ENCODE measurements at places on chromosomes 6 and 20. TPM values are rescaled to one million over a fixed set of nuclear protein-coding genes. Genes with fewer than 3 reads are reported as not detected.

DNA sequence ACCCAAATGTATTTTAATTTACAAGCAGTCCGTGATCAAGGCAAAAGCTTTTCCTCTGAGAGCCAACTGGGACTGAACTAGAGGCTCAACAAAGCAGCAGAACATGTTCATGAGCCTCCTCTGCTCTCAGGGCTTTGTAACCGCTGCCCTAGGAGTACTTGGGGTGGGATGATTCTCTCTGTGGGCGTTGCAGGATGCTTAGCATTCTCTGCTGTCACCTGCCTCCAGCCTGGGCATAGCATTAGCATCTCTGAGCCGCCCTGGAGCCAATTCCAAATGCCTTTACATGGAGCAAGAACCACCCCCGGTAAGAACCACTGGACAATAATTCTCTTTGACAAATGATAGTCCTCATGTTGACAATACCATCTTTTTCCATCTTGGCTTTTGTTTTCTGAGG, 237.6 kb upstream of the CDH4 start:
- no peak overlapping the region for H3K27ac ChIP-seq
- no peak overlapping the region for H3K4me3 ChIP-seq
- DNase-seq, result no peak
- no peaks in the 10 kb centered on the region for H3K36me3 ChIP-seq

DNA sequence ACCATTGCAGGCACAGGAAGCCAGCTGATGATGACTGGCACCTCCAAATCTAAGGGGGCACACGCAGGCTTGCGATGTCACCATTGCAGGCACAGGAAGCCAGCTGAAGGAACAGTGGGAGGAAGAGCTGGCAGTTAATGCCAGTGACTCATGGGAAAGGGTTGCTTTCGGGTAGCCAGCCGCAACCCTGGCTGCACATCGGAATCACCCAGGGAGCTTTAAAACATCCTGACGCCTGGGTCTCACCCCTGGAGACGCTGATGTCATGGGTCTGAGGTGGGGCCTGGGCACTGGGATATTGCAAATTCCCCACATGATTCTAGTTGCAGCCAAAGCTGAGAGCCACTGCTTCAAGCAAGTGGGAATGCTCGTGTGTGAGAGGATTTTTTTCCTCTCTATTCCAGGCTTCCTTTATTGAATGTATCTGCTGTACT, 16.1 kb upstream of the CCN6 start:
- H3K36me3 ChIP-seq, result peaks cover 6% of the 10 kb centered on the region
- H3K4me3 ChIP-seq, result no peak overlapping the region
- peaks cover 67% of the 10 kb centered on the region for H3K4me1 ChIP-seq
- no peak for DNase-seq
- H3K27me3 ChIP-seq, result no peaks in the 10 kb centered on the region

DNA sequence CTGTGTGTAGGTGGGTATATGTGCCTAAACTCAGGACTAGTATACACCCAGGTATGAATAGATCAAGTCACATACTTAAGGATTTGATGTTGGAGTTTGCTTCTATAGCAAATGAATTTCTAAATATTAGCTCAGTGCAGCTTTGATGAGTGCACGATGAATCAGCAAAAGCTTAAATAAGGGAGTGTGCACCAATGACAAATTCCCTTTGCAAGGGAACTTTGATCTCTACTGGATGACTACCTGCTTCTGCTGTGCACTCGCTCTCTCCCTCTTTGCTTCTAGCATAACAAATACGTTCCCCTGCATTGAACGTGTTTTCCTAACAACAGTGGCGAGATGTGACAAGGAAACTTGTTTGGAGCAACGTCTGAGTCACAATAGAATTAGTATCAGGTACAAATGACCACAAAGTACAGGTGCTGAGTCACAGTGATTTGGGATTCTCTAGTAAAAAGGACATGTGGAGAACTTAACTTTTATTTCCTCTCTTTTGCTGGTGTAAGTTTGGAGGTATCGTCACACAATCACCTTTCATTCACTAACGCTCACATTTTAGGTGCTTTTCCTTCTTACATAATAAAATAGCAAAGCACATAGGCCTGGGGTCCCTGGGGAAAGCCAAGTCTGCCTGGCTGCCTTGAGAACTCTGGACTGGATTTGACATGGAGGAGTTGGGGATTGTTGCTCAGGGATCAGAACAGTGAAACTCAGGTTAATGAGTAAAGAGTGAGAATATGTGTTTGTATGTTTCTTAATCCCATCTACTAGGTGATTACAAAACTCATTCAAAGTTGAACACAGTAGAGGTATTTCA, 49.7 kb downstream of the KLHL31 start:
- H3K36me3 ChIP-seq, result no peaks in the 10 kb centered on the region
- H3K4me1 ChIP-seq, result peaks cover 2% of the 10 kb centered on the region
- peaks cover 8% of the 10 kb centered on the region for H3K27me3 ChIP-seq

The HLA-DMB gene
- 1.3 TPM for total RNA-seq

DNA sequence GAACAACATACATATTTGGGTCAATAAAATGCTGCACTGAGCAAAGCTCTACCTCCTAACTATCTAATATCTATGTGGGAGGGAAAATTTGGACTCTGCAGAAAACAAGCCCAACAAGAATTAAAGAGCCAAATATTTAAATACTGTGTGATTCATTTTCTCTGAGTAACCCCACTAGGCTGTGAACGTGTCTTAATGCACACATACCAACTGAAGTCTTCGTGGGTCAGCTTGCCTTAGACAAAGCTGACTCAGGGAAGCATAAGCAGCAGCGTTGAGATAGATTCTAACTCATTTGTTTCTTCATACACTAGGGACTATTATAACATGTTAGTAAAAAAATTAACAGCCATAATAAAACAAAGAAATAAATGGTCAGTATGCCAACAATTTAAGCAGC, 114.3 kb downstream of the GJA1 start:
- no peaks in the 10 kb centered on the region for H3K4me1 ChIP-seq
- no peaks in the 10 kb centered on the region for H3K27me3 ChIP-seq
- H3K27ac ChIP-seq, result no peak overlapping the region
- no peak overlapping the region for H3K4me3 ChIP-seq
- no peaks in the 10 kb centered on the region for H3K36me3 ChIP-seq

DNA sequence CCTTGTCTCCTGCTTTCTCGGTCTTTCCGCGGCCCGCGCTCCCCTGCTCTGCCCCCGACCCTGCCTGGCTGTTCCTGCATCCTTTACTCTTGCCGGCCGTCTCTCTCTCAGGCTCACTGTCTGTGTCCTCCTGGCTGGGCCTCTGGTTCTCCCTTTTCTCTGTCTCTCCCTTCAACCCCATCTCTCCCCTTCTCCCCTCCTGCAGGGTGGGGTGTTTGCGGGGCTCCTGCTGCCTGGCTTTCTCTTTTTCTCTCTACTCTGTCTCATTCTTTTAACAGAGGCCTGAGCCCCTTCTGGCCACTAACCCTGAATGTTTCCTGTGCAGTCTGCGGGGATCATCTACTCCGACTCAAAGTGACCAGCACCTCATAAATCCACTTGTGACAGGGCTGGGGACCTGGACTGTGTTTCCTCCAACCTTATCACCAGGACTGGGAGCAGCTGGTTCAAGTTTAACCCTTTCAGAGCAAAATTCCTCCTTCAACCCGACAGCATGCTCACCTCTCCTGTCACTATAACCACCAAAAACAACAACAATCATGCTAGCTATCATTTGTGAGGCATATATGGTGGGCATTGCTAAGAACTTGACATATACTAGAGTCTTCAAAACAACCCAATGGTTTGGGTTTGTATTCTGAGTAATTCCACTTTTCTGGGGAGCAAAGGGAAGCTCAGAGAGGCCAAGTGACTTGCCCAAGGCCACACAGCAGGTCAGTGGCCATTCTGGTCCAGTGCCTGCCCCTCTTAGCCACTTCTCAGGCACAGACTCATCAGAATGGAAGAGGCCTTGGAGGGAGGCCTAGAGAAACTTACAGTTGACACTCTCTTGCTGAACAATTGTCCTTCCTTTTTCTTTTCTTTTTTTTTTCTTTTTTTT, 811 bp upstream of the RSPO4 start:
- peaks cover 5% of the 10 kb centered on the region for H3K4me1 ChIP-seq
- peak overlapping the region; percentile 17 for H3K4me3 ChIP-seq
- peaks cover 46% of the 10 kb centered on the region for H3K27me3 ChIP-seq
- no peaks in the 10 kb centered on the region for H3K36me3 ChIP-seq

- no peak overlapping the region for H3K27ac ChIP-seq
- peaks cover 3% of the 10 kb centered on the region for H3K36me3 ChIP-seq
- H3K4me1 ChIP-seq, result peaks cover 10% of the 10 kb centered on the region
- DNase-seq, result no peak
- H3K4me3 ChIP-seq, result no peak overlapping the region
- H3K27me3 ChIP-seq, result peaks cover 2% of the 10 kb centered on the region
Observed at GRCh38 chr20:62876501-62876901, 14.9 kb upstream of the TCFL5 start.

DNA sequence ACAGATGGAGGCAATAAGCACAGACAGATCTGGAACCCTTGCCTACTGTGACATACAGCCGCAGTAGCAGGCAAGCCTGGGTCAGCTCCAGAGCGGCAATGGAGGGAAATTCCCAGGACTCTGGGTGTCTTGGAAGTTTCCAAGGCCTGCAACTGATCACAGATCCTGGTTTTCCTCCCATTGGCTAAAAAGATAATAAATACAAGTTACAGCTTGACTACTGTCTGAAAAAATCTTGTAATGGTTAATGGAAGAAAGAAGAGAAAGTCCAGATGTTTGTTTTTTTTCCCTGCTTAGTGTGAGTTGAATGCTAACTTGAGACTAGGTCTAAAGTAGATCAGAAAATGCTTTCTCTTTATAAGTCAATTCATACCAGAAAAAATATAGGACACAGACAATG, 307.6 kb downstream of the ALDH8A1 start:
- H3K27ac ChIP-seq, result no peak overlapping the region
- DNase-seq, result no peak
- no peaks in the 10 kb centered on the region for H3K36me3 ChIP-seq
- peaks cover 29% of the 10 kb centered on the region for H3K4me1 ChIP-seq
- peaks cover 7% of the 10 kb centered on the region for H3K27me3 ChIP-seq

DNA sequence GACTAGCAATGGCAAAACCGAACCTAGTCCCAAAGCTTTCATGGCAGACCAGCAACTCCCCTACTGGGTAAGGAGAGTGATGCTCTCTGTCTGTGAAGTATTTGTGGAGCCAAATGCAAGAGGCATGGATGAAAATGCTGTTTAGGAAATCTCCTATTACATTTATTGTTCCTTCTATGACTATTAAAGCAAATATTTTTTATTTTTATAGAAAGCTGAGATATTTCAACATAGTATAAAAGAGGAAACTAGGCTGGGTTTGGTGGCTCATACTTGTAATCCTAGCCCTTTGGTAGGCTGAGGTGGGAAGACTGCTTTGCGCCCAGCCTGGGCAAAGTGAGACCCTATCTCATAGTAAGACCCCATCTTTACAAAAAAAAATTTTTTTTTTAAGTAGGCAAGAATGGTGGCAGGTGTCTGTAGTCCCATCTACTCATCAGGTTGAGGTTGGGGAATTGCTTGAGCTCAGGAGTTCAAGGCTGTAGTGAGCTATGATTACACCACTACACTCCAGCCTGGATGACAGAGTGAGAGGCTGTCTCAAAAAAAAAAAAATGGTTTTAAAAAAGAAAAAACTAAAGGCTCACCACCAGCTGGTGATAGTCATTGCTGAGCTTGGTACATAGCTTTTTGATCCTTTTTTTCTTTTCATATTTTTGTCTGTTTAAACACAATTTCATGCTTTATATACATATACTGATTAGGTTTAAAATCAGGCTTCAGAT, 11.3 kb downstream of the KDM1B start:
- no peak overlapping the region for H3K27ac ChIP-seq
- no peak overlapping the region for H3K4me3 ChIP-seq
- H3K36me3 ChIP-seq, result peaks cover 32% of the 10 kb centered on the region
- H3K4me1 ChIP-seq, result peaks cover 2% of the 10 kb centered on the region

The NOTCH4 gene
- 0.48 TPM for total RNA-seq

The POM121L2 gene
- not detected for total RNA-seq

DNA sequence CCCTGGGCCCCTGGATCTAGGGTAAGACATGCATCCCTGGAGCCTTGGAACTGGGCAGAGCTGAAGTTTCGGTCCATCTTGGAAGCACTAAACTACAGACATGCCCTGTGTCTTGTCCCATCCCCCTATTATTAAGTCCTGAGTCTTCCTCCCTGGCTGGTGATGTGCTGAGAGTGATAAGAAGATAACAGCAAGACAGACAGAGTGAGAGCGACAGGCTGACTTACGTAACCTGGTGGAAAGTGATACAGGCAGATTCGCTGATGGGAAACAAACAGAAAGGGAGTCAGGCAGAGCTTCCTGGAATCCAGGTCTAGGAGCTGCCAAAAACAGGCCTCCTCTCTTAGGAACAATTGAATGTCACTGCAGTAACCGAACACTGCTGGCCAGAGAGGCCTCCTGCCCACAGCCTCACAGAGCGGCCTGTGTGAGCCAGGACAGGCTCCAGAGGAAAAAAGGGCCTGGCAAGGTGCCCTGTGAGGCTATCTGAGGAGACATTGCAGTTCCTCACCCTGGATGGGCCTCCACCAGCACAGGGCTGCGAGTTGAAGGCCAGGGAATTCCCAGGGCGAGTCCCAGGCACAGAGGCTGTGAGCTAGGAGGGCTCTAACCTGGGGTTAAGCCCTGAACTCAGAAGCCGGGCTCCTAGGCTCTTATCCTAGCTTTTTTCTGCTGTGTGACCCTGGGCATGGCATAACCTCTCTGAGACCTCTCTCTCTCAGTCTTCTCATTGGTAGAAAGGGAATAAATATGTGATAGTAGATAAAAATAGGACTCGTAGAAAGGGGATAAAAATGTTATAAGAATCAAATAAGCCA, 34.2 kb upstream of the B4GALT5 start:
- DNase-seq, result no peak
- peaks cover 9% of the 10 kb centered on the region for H3K4me1 ChIP-seq
- H3K27me3 ChIP-seq, result peaks cover 17% of the 10 kb centered on the region
- no peaks in the 10 kb centered on the region for H3K36me3 ChIP-seq

The TCP11 gene
- total RNA-seq, result not detected

The LRRC73 gene
- total RNA-seq, result 0.21 TPM

- H3K27ac ChIP-seq, result no peak overlapping the region
Observed at GRCh38 chr6:72826744-72827438, 205.0 kb downstream of the KCNQ5 start.

DNA sequence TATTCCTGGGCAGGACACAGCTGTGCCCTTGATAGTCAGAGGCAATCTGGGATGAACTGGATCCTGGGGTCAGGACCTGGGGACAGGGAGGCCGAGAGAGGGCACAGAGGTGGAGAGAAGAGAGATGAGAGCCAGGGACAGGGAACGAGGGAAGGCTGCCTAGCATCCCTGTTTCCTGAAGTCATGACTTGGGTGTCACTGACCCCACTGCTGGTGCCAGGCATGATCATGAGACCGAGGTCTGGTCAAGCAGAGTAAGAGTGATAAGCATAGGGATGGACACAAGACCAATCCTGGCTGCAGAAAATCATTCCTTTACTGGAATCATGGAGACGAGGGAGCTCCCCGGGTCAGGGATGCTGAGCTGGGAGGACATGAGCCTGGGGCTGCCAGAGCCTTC, 36.1 kb downstream of the FAM110A start:
- no peak overlapping the region for H3K27ac ChIP-seq
- peaks cover 11% of the 10 kb centered on the region for H3K27me3 ChIP-seq
- no peaks in the 10 kb centered on the region for H3K36me3 ChIP-seq
- H3K4me1 ChIP-seq, result no peaks in the 10 kb centered on the region
- no peak for DNase-seq

DNA sequence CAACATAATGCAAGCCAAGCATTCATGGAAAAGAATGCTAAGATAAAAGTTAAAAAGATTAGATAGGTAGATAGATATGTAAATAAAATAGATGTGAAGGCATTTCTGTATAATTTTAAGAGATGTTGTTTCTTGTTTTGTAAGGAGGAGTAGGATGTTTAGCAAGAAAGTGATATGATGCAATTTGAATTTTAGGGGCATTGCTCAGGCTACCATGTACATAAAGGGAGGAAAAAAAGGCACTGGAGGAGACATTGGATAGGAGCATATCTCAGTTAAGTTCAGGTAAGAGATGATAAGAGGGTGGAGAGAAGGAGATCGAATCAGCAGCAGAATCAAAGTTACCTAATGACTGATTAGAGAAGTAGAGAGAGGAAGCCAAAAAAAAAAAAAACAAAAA, 194.7 kb downstream of the TENT5A start:
- H3K4me3 ChIP-seq, result no peak overlapping the region
- H3K27ac ChIP-seq, result no peak overlapping the region
- no peaks in the 10 kb centered on the region for H3K36me3 ChIP-seq
- H3K27me3 ChIP-seq, result no peaks in the 10 kb centered on the region
- DNase-seq, result no peak

Data from activated T-helper 2 cell treated with anti-CD3 and anti-CD28 coated beads, Interferon-gamma antibody, Interleukin-2, Interleukin-4, amounts not matched to agents 10 μg/mL and 5 μg/mL and 100 μg/mL, durations not matched to agents 14 hours and 24 hours and 36 hours (primary cell).